ENCODE measurements at places on chromosomes 2 and 18.
A peak's percentile ranks its signal among the peaks of the same experiment; 100 is the strongest.

GRCh38 chr2:107281637-107282036 is 395.7 kb upstream of the ST6GAL2 start:
- DNase-seq: no peak

DNA sequence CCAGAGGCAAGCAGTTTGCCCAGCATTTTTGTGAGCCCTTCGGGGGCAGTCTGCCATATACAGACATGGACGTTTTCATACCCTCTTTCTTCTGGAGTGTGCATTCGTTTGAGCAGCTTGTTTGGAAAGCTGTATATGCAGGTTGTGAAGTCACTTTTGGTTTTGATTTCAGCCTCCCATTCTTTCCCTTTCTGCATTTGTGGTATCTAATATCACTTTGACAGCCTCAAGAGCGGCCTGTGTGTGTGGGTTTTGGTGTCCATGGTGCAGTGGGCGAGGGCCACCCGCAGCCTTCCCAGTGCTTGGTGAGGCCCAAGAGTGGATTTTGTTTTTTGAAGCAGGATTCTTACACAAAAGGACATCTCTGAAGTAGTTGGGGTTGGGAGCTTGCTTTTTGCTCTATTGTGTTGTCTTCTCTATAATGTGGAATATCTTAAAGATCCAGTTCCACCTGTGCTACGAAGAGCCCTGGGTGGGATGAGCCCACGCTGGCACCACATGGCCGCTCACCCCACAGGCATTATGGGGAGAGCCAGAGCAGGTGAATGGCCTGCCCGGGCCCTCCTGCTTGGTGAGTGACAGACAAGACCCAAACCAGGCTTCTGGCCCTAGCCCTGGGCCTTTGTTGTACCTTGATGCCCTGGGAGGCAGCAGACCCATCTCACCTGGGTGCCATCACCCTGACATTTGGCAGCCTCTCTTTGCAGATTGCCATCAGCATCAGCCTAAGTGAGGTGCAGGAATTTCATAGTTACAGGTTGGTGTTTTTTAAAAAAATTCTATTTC is 29.5 kb downstream of the INPP4A start:
- DNase-seq: no peak

- peak; percentile 64 for DNase-seq
These were observed at the start of gene TMEM185B for GRCh38 chr2:120223034-120223912. TSS of gene TMEM185B (minus strand) at chr2:120223400. CDS start at chr2:120222976, 424 bp downstream.

DNA sequence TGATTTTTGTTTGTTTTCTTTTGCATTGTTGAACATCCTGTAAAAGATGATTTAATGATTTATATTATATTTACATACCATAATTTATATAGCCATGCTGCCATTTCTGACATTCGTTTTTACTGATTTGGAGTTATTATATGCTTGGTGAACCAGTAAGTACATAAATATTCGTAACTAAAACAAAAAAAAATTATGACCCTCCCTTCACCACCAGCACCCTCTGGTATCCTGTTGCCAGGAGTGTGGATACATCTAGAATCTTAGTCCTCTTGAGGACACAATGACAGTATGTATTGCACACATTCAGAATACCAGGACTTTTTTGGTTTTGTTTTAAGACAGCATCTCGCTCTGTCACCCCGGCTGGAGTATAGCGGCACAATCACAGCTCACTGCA is 43.9 kb upstream of the B3GNT7 start:
- no peak for DNase-seq

GRCh38 chr2:158025255-158025996 is 76.2 kb upstream of the UPP2 start:
- no peak for DNase-seq
